CD4-positive, alpha-beta memory T cell (primary cell): ENCODE measurements at places on chromosomes 11 and 22.

DNA sequence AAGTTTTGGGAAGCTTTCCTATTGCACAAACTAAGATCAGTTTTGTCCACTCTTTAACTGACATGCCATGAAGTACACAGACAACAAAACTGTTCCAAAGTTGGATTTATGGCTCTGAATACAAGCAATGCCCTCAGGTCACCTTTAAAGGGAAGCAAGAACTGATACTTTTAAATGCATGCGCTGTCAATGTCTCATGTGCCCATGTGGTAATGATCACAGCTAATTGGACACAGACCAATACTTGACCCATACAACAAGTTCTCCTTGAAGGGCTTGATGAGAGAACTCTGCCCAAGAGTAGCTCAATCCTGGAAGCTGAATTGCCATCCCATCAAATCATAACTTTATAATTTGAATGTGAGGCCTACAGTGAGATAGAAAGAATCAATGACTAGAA lies 624.9 kb downstream of the ETS1 start:
- DNase-seq = no peak

DNA sequence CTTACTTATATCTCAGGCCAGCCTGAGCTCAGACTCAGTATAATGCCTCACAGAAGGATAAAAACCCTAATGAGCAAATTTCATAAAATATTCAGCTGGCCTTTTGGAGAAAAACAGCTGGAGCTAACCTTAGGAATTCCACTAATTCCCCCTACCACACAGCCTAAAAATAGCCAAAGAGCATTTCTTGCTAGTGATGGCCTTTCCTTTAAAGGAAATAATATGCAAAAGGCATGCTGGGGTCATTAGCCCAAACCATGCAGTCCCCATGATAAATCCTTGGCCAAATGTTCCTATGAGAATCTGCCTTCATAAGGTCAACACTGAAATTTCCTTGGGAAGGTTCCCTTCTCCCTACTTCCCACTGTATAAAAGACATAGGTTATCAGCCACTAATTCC lies 38.2 kb downstream of the SYTL2 start:
- no peak for DNase-seq

DNA sequence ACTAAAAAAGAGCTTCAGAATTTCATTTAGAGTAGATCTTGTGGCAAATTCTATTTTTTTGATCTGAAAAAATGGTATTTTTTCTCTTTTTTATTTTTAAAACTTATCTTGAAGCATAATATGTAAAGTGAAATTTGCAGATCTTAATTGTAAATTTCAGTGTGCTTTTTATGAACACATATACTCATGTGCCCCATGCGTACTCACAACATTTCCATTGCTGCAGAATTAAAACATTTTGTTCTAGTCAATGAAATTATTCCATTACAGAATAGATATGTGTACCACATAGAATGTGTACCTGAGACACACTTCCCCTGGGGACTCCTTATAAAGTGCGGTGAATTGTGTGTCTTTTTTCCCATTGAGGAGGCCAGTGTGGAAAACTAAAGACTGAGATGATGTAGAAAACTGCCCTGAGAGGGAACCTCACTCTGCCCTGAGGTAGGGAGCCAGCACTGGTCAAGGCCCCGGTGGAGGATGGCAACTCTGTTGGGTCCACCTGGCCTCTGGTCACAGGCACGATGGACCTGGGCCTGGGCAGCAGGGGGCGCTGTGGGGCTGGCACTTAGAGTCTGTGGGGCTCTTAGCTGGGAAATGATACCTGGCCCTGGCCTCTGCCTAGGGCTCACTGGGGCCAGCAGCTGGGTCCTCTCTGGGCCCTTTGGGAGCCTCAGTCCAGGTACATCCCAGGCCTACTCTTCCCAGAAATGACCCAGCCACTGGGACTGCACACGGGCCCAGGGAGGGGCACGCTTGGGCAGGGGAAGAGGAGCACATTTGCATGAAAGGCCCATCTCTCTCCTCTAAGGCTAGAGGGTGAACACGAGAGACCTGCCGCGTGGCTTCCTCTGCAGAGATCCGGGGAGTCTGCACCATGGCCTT lies 77.9 kb upstream of the TOP3B start:
- no peak for DNase-seq

- no peak for DNase-seq
Measured at GRCh38 chr11:70551351-70552166, 153.2 kb downstream of the CTTN start.

DNA sequence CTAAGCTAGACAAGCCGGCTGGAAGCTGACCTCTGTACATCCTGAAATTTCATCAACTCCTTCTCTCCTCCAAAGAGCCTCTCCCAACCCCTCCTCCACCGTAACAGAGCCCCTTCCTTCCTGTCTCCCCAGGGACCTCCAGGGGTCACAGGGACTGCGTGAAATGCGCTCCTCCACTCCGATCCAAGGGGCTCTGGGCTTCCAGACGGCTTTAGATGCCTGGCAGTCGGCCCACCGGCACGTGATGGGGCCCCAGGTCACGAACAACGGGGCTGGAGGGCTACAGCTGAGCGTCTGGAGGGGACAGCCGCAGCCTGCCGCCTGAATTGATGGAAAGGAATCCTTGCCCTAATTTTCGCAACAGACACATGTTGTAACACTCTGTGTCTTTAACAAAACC lies 264.1 kb downstream of the MN1 start:
- DNase-seq = no peak
